ENCODE measurements at places on chromosomes 12 and 14.

DNA sequence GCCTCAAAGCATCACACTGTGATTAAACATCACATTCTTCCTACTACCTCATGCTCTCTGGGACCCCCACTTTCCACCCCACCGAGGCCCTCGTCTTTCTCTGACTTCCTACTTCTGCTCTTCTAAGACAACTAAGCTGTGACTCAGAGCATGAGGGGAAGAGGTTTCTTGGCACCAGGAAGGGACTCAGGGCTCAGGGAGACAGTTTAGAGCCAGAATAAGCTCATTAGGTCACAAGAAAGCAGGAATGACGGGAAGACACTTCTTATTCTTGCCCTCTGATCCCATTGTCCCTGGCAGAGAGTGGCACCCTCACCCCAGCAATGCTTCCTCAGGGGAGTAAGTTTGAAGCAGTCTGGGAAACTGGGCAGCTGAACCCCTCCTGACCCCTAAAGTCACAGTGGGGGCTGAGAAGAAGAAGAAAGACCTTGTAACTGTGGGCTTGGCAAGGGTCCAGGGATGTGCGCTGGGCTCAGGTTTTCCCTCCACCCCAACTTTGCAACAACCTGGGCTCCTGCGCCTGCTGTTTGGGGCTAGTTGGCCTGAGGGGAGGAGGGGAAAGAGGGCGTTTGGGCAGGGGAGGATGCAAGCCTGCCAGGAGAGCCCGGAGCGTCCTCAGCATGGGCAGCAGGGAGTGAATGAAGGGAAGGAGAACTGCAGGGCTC is 64.6 kb upstream of the ACTN1 start:
- no peaks in the 10 kb centered on the region for H3K27me3 ChIP-seq
- DNase-seq: peak; percentile 71
- H3K4me1 ChIP-seq: no peaks in the 10 kb centered on the region
- no peak overlapping the region for H3K4me3 ChIP-seq

DNA sequence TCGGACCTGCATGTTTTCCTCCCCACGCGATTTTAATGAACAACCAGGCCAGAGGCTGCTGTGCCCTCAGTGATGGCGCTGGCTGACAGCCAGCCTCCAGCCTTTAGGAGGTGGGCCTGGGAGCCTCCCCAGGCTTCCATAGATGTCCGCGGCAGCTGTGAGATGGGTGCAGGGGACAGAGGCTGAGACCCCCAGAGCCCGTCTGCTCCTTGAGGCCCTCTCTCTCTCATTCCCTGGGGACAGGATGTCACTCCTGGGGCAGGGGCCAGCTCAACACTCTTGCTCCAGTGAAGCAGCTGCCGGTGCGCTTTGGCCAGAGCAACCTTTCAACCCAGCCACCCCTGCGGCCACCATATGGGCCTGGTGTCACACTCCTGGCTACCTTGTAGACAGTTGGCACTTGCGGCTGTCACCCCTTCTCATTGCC is 24.8 kb downstream of the MVK start:
- H3K4me1 ChIP-seq: peaks cover 12% of the 10 kb centered on the region
- no peak for DNase-seq
- no peak overlapping the region for H3K4me3 ChIP-seq
- H3K27ac ChIP-seq: no peak overlapping the region
- H3K36me3 ChIP-seq: no peaks in the 10 kb centered on the region
- no peaks in the 10 kb centered on the region for H3K27me3 ChIP-seq

DNA sequence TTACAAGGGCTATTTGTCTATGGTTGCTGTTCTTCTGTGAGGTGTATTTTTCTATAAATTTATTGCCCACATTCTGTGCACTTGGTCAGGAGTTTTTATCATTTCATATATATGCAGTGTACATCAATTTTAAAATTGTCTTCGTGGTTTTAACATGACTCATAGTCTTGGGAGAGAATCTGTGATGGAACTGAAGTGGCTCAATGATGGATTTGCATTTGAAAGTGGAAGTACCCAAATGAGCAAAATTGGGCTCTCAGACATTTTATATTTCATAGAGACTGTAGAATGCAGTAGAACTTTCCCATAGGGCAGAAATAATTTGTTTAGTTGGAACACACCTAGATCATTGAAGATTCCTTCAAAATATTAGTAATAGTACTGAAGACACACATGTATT is 1.9 kb upstream of the SCFD1 start:
- H3K4me1 ChIP-seq: no peaks in the 10 kb centered on the region
- no peaks in the 10 kb centered on the region for H3K36me3 ChIP-seq
- no peak for DNase-seq
- no peak overlapping the region for H3K27ac ChIP-seq
- no peaks in the 10 kb centered on the region for H3K27me3 ChIP-seq
- H3K4me3 ChIP-seq: no peak overlapping the region

- no peak overlapping the region for H3K4me3 ChIP-seq
- H3K27ac ChIP-seq: peak overlapping the region; percentile 39
- peaks cover 52% of the 10 kb centered on the region for H3K4me1 ChIP-seq
Observed at GRCh38 chr12:52186118-52186840, 5.5 kb downstream of the KRT80 start.

GRCh38 chr12:76555231-76555767 is 4.3 kb downstream of the OSBPL8 start:
- H3K27me3 ChIP-seq: no peaks in the 10 kb centered on the region
- DNase-seq: no peak
- H3K36me3 ChIP-seq: no peaks in the 10 kb centered on the region
- no peaks in the 10 kb centered on the region for H3K4me1 ChIP-seq

DNA sequence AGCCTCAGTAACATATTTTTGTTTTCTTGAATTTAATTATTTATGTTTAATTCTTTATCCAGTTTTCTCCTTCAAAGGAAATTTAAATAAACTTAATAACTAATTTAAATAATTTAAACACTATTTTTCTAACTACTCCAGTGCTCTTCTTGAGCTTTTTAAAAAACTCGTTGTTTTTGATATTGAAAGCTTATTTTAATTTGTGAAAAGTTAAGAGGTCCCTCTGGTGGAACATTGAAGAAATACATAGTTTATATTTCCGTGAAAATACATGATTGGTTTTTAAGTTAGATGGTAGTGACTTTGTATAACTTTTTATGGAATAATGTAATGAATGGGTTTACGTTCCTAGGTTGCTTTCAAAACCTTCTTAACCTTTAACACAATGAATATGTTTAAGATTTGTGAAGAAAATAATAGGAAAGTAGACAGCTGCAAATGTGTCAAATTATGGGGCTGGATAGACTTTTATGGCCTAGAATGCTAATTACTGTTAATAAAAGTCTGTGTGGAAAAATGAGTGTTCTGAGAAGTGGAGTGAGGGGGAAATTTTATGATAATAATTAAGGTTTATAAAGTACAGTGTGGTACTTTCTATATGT is 45.9 kb upstream of the MSRB3 start:
- DNase-seq: no peak
- H3K36me3 ChIP-seq: peaks cover 9% of the 10 kb centered on the region
- H3K27ac ChIP-seq: no peak overlapping the region
- no peaks in the 10 kb centered on the region for H3K4me1 ChIP-seq
- no peaks in the 10 kb centered on the region for H3K27me3 ChIP-seq

GRCh38 chr14:76591266-76591665 is 170.0 kb upstream of the VASH1 start:
- no peaks in the 10 kb centered on the region for H3K27me3 ChIP-seq
- no peak overlapping the region for H3K27ac ChIP-seq
- no peaks in the 10 kb centered on the region for H3K36me3 ChIP-seq
- no peak overlapping the region for H3K4me3 ChIP-seq
- no peaks in the 10 kb centered on the region for H3K4me1 ChIP-seq

DNA sequence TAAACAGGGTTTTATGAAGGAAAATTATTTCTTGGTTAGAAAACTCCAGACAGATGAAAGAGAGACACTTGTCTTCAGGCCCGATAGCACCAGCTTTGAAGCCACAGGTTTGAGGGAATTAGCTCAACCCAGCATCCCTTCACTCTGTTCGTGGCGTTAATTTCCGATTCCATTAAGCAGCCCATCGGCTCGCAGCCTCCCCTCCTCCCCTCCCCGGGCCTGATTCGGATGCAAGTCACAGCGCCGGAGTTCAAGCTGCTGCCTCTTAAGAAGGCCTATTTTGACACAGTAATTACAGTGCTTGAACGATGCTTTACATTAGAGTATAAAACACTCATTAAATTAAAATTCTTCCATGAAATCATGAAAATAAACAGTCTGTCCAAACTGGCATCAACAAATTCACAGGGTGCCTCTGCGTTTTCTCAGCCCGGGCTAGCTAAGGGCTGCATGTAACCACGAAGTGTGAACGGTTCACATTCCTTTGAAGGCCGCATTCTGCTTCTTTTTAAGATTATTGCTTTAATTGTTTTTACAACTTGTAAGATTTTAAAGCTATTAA is 145.8 kb downstream of the DICER1 start:
- H3K4me3 ChIP-seq: no peak overlapping the region
- no peaks in the 10 kb centered on the region for H3K27me3 ChIP-seq
- DNase-seq: no peak
- no peak overlapping the region for H3K27ac ChIP-seq
- H3K36me3 ChIP-seq: no peaks in the 10 kb centered on the region
- no peaks in the 10 kb centered on the region for H3K4me1 ChIP-seq

- H3K4me3 ChIP-seq: no peak overlapping the region
- DNase-seq: no peak
- no peaks in the 10 kb centered on the region for H3K36me3 ChIP-seq
Observed at GRCh38 chr14:47543459-47543858, 131.9 kb downstream of the MDGA2 start.

DNA sequence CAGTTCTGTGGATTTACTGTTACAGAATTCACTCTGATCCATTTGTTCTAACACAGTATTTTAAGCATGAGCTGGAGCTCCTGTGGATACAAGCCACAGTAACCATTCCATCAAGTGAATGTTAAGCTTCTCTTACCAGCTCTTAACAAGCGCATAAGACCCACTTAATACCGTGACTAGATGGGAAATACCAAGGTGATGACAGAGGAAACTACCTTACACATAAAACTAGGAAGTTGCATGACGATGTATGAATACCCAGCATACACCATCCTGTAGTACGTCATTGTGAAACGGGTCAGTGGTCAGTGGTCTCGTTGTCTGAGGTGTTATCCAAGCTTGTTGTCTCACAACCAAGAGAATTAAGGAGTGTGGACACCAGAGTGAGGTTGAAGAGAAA is 2.0 kb upstream of the GALC start:
- no peaks in the 10 kb centered on the region for H3K4me1 ChIP-seq
- no peaks in the 10 kb centered on the region for H3K36me3 ChIP-seq
- H3K27ac ChIP-seq: no peak overlapping the region
- H3K27me3 ChIP-seq: no peaks in the 10 kb centered on the region
- no peak overlapping the region for H3K4me3 ChIP-seq
- DNase-seq: no peak

GRCh38 chr14:39230416-39231035 is 3.2 kb upstream of the MIA2 start:
- no peak overlapping the region for H3K27ac ChIP-seq
- no peak overlapping the region for H3K4me3 ChIP-seq
- H3K27me3 ChIP-seq: no peaks in the 10 kb centered on the region
- H3K4me1 ChIP-seq: no peaks in the 10 kb centered on the region
- DNase-seq: no peak

GRCh38 chr12:64184216-64184615 is 37.9 kb downstream of the KICS2 start:
- no peaks in the 10 kb centered on the region for H3K27me3 ChIP-seq
- no peaks in the 10 kb centered on the region for H3K4me1 ChIP-seq
- no peak overlapping the region for H3K4me3 ChIP-seq
- no peaks in the 10 kb centered on the region for H3K36me3 ChIP-seq
- no peak overlapping the region for H3K27ac ChIP-seq
- DNase-seq: no peak

- no peaks in the 10 kb centered on the region for H3K4me1 ChIP-seq
- DNase-seq: no peak
- no peaks in the 10 kb centered on the region for H3K36me3 ChIP-seq
- H3K27me3 ChIP-seq: no peaks in the 10 kb centered on the region
- no peak overlapping the region for H3K4me3 ChIP-seq
Observed at GRCh38 chr14:34691206-34691605, 23.2 kb downstream of the CFL2 start.

DNA sequence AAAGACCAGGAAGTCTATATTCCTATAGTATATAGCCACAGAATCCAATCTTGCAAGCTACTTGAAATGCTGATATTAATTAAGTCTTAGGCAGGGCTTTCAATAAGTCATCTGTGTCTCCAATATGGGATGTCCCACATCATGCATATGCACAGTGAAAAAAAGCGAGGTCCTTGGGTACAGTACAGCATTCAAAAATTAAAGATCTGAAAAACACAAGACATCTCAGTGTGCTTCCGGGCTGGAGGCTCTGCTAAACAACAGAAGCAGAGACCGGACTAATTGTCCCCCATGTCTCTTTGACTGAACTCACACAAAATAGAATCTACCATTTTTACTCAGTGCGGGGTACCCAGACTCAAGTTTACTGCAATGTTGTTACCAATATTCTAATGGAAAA is 156.0 kb downstream of the DAD1 start:
- H3K27me3 ChIP-seq: no peaks in the 10 kb centered on the region
- no peaks in the 10 kb centered on the region for H3K4me1 ChIP-seq
- H3K4me3 ChIP-seq: no peak overlapping the region
- H3K27ac ChIP-seq: no peak overlapping the region
- H3K36me3 ChIP-seq: no peaks in the 10 kb centered on the region
- DNase-seq: no peak

GRCh38 chr12:129246630-129247029 is 393.4 kb downstream of the GLT1D1 start:
- H3K4me3 ChIP-seq: no peak overlapping the region
- H3K27ac ChIP-seq: no peak overlapping the region
- DNase-seq: no peak
- no peaks in the 10 kb centered on the region for H3K27me3 ChIP-seq

GRCh38 chr14:105867961-105868599 is 341.7 kb downstream of the TMEM121 start:
- H3K27ac ChIP-seq: no peak overlapping the region
- no peaks in the 10 kb centered on the region for H3K27me3 ChIP-seq
- DNase-seq: no peak
- H3K4me3 ChIP-seq: no peak overlapping the region
- no peaks in the 10 kb centered on the region for H3K36me3 ChIP-seq

GRCh38 chr12:4032924-4033615 is 159.9 kb upstream of the PARP11 start:
- H3K27me3 ChIP-seq: no peaks in the 10 kb centered on the region
- H3K27ac ChIP-seq: no peak overlapping the region
- H3K36me3 ChIP-seq: no peaks in the 10 kb centered on the region
- DNase-seq: no peak

- H3K27ac ChIP-seq: no peak overlapping the region
- no peaks in the 10 kb centered on the region for H3K4me1 ChIP-seq
- no peak overlapping the region for H3K4me3 ChIP-seq
- no peaks in the 10 kb centered on the region for H3K36me3 ChIP-seq
- no peak for DNase-seq
Observed at GRCh38 chr14:105049753-105050550, 15.3 kb downstream of the GPR132 start.

GRCh38 chr14:74630881-74631690 is 19.0 kb upstream of the LTBP2 start:
- H3K27me3 ChIP-seq: no peaks in the 10 kb centered on the region
- no peak overlapping the region for H3K4me3 ChIP-seq
- no peaks in the 10 kb centered on the region for H3K36me3 ChIP-seq
- H3K27ac ChIP-seq: peak overlapping the region; percentile 11
- no peaks in the 10 kb centered on the region for H3K4me1 ChIP-seq
- no peak for DNase-seq

All from right atrium auricular region (tissue), 2 donors.